T-helper 1 cell (primary cell): ENCODE measurements at places on chromosomes 2 and 18.
A peak's percentile ranks its signal among the peaks of the same experiment; 100 is the strongest.

DNA sequence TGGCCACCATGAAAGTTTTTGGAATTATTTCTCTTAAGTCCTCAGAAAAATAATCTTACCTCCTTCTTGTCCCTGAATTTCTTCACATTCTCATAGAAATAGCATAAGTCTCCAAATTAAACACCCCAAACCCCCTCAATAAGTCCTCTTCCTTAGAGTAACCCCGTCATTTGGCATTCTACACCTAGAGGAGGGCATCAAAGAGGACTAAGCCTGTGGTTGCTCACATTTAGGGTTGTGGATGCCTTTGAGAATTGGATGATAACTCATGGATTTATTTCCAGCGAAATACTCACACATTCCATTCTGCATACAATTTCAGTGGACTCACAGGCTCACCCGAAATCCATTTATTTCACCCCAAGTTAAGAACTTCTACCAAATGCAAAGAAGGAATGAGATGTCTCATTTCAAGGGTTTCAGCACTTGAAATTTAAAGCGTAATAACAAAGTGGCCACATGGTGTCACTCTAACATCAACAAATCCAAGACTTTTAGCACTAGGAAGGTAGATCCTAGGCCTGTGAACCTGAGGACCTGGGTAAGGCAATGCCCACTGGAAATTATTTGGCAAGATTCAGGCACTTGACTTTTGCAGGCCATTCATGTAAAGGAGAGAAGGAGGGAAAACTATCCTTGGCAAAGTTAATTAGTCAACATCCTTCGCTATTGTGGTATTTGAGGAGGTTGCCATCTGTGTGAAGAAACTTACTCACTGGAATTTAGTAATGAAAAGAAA lies 24.6 kb downstream of the DYTN start:
- peak; percentile 45 for DNase-seq

GRCh38 chr18:8601277-8602032 lies 7.8 kb upstream of the RAB12 start:
- DNase-seq = no peak

DNA sequence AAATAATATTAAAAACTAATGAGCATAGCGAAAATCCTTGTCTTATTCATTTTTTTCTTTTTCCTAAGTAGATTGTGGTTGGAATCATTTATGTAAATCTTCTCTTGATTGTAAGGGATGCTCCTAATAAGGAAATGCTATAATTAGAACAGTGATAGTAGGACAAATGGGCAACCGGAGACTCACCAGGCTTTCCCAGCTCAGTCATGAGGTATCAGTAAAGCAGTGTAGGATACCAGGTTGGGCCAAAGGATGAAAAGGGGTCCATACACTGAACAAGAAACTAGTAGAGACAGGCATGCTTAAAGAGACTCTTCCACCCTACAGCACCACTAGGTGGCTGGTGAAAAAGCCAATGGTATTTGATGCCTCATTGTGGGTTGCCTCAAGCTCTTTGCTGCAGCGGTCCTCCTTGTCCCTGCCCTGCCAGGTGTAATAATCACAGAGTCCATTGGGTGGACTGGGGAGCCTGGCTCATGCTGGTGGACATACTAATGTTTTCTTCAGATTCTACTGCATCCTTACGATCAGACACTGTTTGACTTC lies 71.4 kb upstream of the FAM98A start:
- no peak for DNase-seq

DNA sequence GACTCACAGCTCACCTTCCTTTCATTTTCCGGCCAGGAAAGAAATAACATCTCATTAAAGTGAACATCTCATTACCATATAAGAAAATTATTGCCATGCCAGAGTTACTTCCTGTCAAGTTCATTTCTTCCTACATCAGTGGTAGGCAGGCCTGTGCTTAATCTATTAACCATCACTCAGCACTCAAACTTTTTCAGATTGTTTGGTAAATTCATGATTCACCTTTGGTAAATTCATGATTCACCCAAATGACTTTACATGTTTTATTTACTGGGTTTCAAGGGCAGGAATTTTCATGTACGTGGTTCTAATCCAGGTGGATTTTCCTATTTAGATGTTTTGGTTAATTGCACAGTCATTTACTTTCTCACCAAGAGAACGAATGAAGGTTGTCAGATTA lies 116.5 kb downstream of the CSRNP3 start:
- no peak for DNase-seq

DNA sequence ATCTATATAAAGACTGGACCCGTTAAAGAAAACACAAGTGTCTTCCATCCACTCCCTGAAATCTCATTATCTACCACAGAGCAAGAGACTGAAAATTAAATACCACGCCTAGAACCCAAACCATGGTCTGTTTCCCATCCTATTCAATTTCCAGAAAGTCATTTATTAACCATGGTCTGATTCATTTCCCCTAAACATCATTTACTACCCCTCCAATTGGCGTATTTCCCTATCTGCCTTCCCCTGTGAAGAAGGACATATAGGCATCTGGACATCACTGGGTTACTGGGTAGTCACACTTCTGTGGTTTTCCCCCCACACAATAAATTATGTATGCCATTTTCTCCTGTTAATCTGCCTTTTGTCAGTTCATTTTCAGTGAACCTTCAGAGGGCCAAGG lies 30.8 kb downstream of the CCDC93 start:
- no peak for DNase-seq

DNA sequence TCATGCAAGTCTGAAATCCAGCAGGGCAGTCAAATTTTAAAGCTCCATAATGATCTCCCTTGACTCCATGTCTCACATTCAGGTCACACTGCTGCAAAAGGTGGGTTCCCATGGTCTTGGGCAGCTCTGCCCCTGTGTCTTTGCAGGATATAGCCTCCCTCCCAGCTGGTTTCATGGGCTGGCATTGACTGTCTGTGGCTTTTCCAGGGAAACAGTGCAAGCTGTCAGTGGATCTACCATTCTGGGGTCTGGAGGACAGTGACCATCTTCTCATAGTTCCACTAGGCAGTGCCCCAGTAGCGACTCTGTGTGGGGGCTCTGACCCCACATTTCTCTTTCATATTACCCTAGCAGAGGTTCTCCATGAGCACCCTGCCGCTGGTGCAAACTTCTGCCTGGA lies 220.6 kb upstream of the COPS8 start:
- no peak for DNase-seq

- no peak for DNase-seq
Measured at GRCh38 chr2:30709516-30709915, 97.7 kb downstream of the CAPN13 start.

DNA sequence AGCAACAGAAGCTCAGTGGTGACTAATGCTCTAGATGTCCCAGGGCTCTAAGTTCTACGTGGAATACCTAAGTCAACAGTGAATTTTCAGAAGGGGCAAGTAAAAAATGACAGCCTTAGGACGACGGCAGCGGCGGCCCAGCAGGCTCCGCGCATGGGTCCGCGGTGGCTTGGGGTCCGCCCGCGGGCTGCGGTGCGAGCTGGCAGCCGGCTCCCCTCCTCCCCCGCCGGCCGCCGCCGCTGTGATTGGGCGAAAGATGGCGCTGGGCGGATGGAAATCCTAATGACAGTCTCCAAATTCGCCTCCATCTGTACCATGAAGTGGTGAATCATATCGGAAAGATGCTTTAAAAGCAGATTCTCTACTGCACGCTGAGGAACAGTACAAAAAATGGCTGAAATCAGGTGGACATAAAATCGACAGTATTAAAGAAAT lies 74.7 kb downstream of the HNRNPLL start:
- no peak for DNase-seq

DNA sequence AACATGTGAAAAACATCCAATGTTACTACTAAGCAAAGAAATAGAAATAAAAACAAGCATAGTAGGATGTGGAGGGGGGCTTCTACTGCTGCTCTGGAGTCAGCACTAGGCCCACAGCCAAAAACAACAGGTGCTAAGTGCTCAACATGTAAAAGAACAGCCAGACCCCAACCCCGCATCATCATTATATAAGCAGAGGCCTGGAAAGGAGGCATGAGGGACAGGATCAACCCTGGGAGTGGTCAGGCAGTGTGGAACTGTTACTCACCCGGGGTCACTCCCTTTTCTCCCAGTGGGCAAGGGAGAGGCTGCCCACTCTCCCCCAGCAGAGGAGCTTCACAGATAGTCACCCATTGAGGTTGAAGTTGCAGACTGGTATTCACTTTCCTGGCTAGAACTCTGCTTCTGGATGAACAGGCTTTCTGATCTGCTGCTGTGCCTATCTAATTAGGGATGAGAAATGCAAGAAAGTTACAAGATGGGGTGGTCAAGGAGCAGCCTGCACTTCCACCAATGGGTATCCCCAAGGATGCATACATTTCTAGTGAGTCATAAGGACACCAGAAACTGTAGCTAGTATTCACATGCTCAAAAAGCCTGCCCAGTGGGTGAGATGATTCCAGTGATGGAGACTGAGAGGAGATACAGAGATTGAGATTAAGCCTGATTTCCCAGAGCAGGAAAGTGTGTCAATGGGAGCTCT lies 480.1 kb upstream of the TCF4 start:
- DNase-seq = no peak

DNA sequence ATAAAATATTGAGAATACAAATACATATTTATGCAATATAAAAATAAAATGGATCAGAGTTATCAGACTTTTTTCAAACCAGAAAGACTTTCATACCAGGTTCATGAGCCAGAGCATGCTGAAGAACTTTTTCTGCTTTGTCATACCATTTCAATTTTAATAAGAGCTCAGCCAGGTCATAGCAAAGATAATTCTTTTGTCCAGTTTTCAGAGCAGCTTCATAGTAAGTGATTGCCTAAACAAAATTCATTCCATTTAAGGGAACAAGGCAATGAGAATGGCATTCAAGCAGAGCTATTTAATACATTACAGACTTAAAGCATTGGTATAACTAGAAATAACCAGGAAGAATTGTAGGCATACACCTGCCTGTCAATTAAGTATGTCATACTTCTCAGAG lies 42.3 kb downstream of the TTC21B start:
- DNase-seq = no peak

- no peak for DNase-seq
Measured at GRCh38 chr2:68901199-68901514, 30.0 kb upstream of the BMP10 start.

DNA sequence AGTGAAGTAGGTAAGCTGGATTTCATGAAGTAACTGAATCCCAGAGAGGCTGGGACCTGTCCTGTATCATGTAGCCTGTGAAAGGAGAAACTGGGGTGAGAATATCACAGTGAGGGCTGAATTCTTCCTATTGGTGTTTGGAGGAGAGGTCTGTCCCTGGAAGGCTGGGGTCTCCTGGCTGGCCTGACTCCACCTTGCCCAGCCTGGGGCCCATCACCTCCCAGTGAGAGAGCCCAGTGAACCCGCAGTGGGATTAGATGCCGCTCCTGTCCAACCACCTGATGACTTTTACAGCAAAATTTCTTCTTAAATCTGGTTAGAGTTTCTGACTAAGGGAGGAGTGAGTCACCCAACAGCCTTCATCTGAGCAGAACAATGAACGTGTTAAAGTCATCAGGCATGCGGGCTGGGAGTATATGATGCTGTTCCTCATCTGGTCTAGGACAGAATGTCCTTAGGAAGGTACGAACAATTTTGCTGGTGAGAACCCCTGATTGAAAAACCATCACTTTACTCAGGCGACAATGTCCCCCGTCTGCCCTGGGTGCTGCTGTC lies 152.9 kb downstream of the LPIN1 start:
- no peak for DNase-seq

DNA sequence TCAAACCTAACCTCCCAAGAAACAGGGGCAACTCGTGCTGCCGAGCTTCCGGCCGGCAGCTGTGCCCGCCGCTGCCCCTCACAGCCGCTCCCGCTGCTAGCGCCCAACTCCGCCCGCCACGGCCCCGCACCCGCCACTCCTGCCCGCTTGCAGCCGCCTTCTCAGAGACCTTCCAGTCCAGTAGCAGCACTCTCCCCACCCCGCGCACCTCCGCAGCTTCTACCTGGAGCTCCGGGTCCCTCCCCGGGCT lies 722 bp upstream of the C2orf15 start:
- DNase-seq = no peak

GRCh38 chr2:190352668-190353536 lies 9.5 kb downstream of the INPP1 start:
- no peak for DNase-seq

DNA sequence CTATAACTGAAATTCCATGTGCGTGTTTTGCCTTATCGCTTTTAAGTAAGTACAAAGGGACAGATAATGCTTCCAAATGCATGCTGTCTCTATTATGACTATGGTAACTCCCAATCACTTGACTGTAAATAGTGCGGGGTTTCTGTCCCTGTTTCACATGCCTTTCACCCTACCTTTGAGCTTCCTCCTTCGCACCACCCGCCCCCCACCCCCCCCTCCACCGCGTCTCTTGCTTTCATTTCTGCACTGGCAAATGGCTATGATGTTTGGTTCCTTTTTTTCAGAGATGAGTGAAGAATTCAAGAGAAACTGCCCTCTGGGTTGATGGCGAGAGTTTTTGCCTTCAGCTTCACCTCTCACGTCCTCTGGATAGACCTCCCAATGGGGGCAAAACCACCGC lies 25.0 kb upstream of the SPP2 start:
- DNase-seq = no peak

DNA sequence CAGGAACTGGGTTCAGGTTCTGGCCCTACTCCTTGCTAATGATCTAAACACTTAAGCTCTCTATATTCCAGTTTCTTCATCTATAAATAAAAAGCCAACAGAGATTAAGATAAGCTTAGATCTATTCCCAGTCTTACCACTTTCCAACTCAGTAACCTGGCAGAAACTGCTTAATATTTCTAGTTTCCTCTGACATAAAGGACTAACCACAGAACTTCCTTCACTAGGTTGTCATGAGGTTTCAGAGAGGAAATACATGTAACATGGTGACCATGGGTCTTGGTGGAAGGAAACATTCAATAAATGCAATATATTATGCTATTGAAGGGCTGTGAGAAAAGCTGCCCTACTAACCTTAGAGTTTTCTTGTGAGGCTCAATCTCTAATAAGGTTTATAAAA lies 114.4 kb upstream of the PDE1A start:
- no peak for DNase-seq

GRCh38 chr2:188475945-188476344 lies 184.3 kb downstream of the GULP1 start:
- DNase-seq = no peak

GRCh38 chr2:3263487-3263886 lies 114.1 kb downstream of the EIPR1 start:
- DNase-seq = no peak

GRCh38 chr2:9617296-9617695 lies 13.5 kb downstream of the YWHAQ start:
- DNase-seq = no peak

DNA sequence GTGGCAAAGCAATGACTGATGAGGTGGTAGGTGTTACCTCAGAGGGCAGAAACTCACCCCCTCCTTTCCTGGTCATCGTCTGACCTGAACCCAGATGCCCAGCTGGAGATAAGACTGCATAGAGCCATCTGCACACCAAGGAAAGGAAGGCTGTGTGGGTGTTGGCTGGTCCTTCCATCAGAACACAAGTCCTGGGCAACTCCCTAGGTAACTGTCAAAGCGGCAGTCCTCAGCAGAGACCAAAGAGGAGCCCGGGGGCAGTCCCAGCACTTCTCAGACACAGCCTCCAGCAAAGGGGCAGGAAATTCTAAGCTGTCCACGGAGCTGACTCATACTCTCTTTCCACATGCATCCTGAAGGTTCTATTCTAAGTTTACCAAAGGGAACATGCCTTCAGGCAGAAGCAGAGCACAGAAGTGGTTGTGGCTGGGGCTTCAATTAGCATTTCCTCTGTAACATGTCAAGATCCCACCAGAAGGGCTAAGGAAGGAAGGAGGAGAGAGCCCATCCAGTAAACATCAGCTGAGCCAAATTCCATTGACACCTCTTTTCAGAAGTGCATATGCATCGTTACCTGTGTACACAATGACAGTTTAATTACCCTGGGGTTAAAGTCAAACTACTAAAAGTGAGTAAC lies 54.7 kb downstream of the SPRED2 start:
- DNase-seq = no peak

GRCh38 chr2:30048636-30049175 lies 98.1 kb upstream of the YPEL5 start:
- no peak for DNase-seq
